ENCODE measurements at places on chromosomes 13 and 19.

GRCh38 chr13:41364043-41364442 lies 53.0 kb downstream of the NAA16 start:
- DNase-seq = no peak

DNA sequence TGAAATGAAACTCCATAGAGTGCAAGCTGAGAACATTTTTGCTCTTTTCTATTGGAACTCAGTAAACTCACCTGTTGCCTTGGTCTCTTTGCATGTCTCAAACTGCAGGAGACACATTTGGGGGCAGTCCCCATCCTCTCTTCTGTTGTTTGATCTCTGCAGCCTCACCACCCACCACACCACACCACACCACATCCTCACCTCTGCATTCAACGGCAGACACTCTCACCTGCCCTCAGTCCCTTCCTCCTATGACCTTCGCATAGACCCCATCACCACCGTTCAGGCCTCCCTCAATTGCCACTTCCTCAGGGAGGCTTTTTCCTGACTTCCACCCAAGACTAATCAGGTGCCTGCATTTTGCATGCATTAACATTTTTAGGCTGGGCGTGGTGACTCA lies 14.4 kb upstream of the TPM4 start:
- DNase-seq = no peak

DNA sequence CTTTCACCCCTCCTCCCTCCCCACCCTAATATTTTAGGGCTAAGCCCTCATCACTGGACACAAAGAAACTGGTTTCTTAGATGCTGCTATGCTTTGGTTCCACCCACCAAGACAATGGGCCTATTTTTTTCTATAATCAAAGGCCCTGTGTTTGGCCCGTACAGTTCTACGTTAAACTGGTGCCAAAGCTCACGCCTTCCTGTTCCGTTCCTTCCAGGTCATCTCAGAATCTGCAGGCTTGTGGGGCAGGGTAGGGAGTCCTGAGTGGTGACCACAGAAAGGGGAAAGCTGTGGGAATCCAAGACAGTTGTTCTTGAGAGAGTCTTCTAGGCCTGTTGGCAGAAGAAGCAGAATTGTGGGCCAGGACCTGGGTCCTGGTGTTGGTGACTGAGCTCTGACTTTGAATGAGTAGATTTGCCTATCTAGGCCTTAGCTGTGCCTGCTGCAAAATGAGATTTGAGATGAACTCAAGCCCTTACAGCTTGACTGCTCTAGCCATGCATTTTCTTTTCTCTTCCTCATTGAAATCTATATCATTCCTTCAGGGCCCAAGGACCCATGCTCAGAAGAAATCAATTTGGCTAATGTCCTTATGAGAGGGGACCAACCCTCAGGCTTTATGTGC lies 19.1 kb upstream of the CXCL17 start:
- DNase-seq = no peak

DNA sequence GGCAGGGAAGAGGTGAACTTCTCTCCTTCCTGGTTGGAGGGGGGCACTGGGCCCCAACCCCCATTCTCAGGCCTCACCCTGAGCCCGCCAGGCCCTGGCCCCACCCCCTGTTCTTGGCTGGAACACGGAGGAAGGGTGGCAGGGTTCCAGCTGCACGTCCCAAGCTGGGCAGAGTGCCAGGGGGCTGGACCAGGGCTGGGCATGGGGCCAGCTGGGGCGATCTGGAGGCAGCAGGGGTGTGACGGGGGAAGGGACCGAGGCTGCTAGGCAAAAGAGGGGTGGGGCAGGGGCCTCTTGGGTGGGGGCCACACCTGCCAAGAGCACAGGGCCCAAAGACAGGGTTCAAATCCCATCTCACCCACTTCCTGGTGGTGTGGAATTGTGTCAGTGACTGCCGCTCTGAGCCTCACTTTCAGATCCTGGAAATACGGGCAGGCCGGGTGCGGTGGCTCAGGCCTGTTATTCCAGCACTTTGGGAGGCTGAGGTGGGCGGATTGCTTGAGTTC lies 2.2 kb downstream of the HIF3A start:
- DNase-seq = peak; percentile 62

GRCh38 chr19:5214902-5215301 lies 125.7 kb downstream of the PTPRS start:
- DNase-seq = no peak

- no peak for DNase-seq
Measured at GRCh38 chr19:12331211-12331941, 2.1 kb downstream of the ZNF563 start.

DNA sequence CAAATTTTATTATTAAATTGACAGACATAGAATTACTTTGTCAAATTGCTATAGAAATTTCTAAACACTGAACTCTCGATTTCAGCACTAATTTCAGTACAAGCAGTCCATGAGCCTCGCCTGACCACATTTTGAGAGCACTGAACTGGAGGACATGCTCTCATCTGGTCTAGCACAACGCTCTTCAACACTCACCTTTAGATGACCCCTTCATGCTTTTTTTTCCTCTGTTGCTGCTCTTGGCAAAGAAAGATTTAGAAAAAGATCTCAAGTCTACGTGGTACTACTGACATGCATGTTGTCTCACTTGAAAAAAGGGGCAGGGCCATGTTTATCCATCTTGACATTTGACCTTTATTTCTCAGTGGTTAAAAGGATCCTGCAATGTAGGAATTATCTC lies 981.5 kb downstream of the DIAPH3 start:
- DNase-seq = no peak

- DNase-seq = no peak
Measured at GRCh38 chr13:68176475-68176874, 946.3 kb upstream of the PCDH9 start.

DNA sequence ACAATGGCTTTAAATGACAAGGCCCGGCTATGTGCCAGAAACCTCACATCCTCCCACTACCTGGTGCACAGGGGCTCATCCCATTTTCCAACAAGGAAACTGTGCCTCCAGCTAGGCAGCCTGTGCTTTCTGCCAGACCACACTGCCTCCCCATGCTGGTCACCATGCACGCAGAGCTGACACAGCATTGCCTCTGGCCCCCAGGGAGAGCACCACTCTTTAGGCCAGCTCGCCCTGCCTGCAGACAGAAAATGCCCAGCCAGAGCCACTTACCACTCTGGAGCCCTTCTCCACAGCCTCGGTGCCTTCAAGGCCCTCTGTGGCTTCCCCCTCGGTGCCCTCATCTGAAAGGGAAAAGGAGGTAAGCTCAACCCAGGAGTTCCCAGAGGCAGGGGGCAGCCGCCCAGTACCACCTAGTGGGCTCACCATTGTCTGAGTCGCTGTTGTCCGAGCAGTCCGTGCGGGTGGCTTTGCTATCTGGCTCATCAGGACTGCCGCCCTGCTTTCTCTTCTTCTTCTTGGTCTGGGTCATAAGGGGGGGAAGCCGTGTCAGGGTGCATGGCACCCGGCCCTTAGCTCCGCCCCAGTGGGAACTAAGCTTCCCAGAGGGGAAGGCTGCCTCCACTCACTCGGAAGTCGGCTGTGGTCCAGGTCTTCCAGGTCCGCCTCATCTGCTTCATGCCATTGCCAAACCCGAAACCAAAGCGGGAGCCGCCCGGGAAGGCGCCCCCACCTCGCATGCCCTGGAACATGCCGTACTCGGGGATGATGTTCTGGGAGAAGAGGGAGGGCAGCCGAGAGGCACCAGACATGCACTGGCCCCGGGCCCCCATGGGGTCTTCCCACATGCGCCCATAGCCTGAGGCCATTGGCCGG lies 18.0 kb downstream of the AKAP8L start:
- DNase-seq = no peak

Data from NCI-H1417 treated with DMSO at 0.1 percent for 48 hours (cell line).